ENCODE measurements at places on chromosomes 6 and 20. TPM values are rescaled to one million over a fixed set of nuclear protein-coding genes. Genes with fewer than 3 reads are reported as not detected.

The RSPH3 gene
- total RNA-seq: 1.5 TPM

The TCF15 gene
- 0.32 TPM for total RNA-seq

The OR2J3 gene
- not detected for total RNA-seq

The ME1 gene
- 6.8 TPM for total RNA-seq

The OR2H1 gene
- total RNA-seq: not detected

The FAM50B gene
- total RNA-seq: 7.1 TPM

The EEF1A2 gene
- total RNA-seq: 3.6 TPM

The POPDC3 gene
- total RNA-seq: 1.3 TPM

The TREML2 gene
- total RNA-seq: not detected

The IMPG1 gene
- under 0.01 TPM for total RNA-seq

The SSTR4 gene
- total RNA-seq: not detected

The GGTLC1 gene
- total RNA-seq: not detected

The ACTL10 gene
- total RNA-seq: 3.6 TPM

The SLPI gene
- total RNA-seq: not detected

The FNDC1 gene
- under 0.01 TPM for total RNA-seq

The MDFI gene
- total RNA-seq: 42.7 TPM

The SAMD5 gene
- 3.2 TPM for total RNA-seq

The HLA-DQA1 gene
- total RNA-seq: not detected

The RAMACL gene
- 2.4 TPM for total RNA-seq

The TRIM38 gene
- 8.1 TPM for total RNA-seq

The SALL4 gene
- 0.46 TPM for total RNA-seq

The PNPLA1 gene
- not detected for total RNA-seq

The NUDT3 gene
- total RNA-seq: 17.5 TPM

The BPI gene
- total RNA-seq: not detected

The MAFB gene
- total RNA-seq: 0.65 TPM

The XKR7 gene
- total RNA-seq: not detected

The PRR18 gene
- total RNA-seq: not detected

The COX4I2 gene
- total RNA-seq: not detected

The SNAP25 gene
- 0.15 TPM for total RNA-seq

The KCNS1 gene
- total RNA-seq: 0.65 TPM
